ELF-1 (cell line): ENCODE measurements at places on chromosomes 1 and 21.

GRCh38 chr1:53561503-53562105, 102.4 kb downstream of the DMRTB1 start:
- DNase-seq = no peak

DNA sequence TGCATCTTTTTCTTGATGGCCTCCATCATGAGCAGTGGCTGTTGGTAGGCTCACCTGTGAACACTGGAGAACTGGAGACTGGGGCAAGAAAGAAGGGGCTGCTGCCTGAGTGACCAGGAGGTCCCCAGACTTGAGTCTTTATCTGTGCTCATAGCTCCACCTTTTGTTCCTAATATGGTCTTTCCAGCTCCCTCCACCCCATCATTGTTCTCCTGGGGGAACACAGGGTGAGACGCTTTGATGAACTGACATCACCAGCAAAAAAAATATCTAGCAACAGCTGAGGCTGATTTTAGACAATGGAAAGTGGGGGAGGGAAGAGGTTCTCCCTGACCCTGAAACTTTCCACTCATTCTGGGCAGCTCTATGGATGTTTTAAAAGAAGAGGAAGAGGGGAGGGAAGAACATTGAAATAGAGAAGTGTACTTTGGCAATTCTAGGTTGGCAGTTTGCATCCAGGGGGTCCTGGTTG, at the start of gene TPM3:
Gene TPM3, minus strand, starts transcription at position 111 of the 472 bp plus-strand sequence. Its CDS starts 82 bp downstream, at position 29.
- DNase-seq = no peak

GRCh38 chr1:111481387-111482221, 7.8 kb downstream of the C1orf162 start:
- peak; percentile 87 for DNase-seq

DNA sequence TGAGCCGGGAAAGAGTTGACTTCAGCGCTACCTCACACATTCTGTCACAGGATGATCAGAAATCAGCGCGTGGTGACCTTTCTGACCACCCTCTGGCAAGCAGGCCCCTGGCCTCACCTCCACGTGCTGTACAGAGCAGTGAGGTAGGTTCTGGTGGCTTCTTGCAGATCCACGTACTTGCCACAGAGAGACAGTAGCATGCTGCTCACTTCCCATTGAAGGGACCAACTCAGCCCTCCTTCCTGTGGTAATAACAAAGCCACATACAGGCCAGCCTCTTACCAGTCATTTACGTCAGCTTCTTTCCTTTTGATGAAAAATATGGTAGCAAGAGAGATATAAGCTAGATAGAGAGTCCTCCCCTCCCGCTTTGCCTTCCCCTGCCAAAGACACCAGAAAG, 200.7 kb downstream of the CHRM3 start:
- DNase-seq = peak; percentile 8

DNA sequence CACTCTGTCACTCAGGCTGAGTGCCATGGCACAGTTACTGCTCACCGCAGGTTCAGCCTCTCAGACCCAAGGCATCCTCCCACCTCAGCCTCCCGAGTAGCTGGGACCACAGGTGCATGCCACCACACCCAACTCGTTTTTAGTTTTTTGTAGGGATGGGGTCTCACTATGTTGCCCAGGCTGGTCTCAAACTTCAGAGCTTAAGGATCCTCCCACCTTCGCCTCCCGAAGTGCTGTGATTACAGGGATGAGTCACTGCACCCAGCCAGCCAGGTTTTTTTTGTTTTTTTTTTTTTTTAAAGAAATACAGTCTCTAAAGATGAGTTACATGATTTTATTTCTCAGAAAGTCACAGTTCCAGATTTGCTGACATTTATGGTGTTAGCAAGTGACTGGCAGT, 29.0 kb downstream of the BACE2 start:
- DNase-seq = no peak

DNA sequence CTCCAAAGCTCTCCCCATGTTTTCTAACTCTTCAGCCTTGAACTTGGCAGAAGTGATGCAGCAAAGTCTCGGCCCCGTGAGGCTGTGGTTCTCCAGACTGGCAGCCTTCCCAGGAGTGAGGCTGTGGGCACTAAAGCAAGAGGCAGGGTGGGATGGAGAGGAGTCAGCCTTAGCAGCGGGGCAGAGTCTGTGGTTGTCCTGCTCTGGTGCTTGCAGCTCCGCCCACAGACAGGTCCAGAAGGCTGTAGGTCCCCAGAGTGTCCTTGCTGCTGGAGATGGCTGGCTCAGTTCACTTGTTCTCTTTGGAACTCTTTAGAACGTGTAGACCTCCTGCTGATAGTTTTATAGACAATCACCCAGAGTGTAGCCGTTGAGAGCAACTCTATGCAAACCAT, 142.6 kb downstream of the AJAP1 start:
- DNase-seq = no peak

GRCh38 chr1:219741011-219741970, 128.4 kb upstream of the ZC3H11B start:
- no peak for DNase-seq

DNA sequence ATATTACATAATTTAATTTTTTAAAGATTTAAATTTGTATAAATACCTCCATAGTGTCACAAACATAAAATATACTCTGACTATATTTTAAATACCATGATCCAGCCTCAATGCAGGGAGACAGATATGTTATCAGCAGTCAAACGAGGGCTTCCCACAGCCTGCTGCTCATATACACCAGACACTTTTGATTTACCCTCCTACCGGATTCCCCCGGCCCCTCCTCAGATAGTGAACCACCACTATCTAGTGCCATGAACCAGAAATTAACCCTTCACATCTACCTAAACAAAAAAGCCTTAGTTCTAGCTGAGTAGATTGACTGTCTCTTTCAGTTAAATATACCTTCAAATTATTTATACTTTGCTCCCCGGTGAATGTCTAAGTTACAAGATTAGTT, 52.4 kb upstream of the C1orf53 start:
- no peak for DNase-seq

- no peak for DNase-seq
Measured at GRCh38 chr1:115976921-115977498, 697 bp downstream of the SLC22A15 start.

DNA sequence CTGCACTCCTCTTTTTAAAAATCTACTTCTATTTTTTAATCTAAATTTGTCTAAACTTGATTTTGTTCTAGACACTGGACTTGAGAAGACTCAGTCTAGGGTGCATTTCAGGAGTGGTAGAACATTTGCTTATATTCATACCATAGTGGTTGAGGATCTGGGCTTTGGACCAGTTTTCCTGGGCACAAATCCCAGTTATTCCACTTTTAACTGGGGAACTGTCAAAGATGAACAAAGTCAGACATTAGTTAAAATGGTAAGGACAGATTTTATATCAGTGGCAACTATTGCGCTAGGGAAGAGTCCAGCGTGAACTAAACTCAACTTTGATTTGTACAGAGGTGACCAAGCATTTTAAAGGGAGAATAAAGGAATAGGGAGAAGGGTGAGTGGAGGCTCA, 102.4 kb downstream of the FMN2 start:
- DNase-seq = no peak

- DNase-seq = no peak
Measured at GRCh38 chr1:40389871-40390560, 16.5 kb downstream of the SMAP2 start.

DNA sequence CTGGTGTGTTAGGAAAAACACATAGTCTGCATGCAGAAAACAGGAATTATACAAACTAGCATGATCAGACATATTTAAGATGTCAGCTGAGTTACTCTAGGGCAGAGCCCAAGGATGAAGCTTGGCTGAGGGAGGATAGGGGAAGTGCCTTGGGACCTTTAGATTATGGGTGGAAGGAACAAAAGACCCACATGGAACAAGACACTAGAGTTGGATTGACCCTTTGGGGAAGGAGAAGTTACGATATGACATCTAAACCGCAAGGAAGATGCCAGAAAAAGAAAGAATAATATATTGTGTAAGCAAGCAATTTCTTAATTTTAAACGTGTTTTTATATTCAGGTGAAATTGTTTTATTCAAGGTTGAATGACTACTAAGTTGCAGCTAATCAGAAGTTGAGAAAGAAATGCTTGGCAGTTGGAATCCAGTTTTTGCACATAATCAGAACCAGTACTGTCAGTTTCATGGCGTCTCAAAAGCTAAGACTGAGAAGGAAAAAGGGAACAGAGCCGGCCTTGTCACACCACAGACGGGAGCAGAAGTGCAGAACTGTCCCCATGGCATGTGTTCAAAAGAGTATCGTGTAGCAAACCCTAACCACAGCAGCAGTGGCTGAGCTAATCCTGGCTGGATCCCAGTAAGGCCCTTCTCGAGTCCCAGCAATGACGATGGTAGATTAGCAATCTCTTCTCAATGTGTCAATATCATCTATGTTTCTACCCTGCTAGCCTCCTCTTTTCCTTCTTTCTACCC, 31.2 kb upstream of the IFNAR2 start:
- DNase-seq = no peak

DNA sequence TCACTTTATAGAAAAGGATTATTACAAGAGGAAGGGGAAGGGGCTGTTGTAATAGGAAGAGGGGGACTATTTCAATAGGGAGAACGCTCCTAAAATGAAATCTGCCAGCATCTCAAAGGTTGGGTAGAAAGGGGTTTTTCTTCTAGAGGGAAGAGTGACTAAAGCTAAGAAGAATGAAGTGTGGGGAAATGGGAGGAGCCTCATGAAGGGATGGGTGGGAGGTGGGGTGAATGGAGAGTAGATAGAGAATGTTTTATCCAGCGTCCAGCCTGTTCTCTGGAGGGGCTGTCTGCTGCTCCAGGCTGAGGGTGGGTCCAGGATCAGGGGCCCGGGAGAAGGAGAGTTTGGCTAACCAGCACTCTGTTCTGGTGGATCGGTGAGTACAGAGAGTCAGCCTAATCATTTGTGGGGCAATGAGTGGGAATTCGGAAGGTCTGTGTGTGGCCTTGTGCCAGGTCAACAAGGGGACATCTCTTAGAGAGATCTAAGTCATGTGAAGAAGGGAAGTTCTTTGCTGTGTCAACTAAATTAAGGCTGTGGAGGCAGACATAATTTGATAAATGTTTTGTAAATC, 25.2 kb downstream of the VN1R5 start:
- DNase-seq = no peak

DNA sequence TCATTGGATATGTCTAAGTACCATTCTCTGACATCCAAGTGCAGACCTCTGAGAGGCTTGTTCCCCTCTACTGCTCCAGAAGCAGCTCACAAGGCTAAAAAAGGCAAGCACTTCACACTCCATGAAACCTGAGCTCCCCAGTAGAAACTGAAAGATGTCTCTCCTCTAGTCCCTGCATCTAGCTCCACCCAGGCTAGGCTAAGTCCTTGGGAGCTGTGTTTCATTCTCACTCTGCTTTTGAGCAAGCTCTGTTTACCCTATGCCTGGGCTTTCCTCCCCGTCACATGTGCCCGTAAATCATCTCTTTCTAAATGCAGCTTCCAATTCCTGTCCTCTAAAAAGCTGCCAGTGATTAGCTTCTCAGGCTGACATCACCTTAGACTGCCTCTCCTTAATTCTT, 39.0 kb downstream of the LRRC71 start:
- DNase-seq = no peak

DNA sequence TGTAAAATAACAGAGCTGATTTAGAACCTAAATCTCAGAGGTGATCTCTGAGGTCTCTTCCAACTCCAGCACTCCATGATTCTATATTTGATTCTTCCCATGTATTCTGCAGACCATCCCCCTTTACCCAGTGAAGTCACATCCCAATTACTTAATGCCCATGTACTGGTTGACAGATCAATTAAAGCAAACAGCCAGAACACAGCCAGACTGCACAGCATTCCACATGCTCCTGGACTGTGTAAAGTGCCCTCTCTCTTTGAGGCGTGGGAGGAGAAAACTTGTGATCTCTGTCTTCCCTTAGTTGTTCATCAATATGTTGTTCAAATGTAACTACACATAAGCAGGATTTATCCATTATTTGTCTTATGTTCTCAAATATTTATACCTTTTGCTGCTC, 18.1 kb downstream of the NOS1AP start:
- no peak for DNase-seq

DNA sequence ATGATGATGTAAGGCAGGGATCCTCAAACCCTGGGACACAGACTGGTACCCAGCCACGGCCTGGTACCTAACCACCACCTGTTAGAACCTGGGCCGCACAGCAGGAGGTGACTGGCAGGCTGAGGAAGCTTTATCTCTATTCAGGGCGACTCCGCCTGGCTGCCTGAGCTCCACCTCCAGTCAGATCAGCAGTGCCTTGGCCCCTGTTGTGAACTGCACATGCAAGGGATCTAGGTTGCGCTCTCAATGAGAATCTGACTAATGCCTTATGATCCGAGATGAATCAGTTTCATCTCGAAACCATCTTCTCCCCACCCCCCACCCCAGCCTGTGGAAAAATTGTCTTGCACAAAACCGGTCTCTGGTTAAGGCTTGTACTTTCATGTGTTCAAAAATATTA, 4.2 kb downstream of the RNPC3 start:
- DNase-seq = peak; percentile 9

GRCh38 chr1:21586846-21587601, 77.8 kb downstream of the ALPL start:
- DNase-seq = peak; percentile 69

DNA sequence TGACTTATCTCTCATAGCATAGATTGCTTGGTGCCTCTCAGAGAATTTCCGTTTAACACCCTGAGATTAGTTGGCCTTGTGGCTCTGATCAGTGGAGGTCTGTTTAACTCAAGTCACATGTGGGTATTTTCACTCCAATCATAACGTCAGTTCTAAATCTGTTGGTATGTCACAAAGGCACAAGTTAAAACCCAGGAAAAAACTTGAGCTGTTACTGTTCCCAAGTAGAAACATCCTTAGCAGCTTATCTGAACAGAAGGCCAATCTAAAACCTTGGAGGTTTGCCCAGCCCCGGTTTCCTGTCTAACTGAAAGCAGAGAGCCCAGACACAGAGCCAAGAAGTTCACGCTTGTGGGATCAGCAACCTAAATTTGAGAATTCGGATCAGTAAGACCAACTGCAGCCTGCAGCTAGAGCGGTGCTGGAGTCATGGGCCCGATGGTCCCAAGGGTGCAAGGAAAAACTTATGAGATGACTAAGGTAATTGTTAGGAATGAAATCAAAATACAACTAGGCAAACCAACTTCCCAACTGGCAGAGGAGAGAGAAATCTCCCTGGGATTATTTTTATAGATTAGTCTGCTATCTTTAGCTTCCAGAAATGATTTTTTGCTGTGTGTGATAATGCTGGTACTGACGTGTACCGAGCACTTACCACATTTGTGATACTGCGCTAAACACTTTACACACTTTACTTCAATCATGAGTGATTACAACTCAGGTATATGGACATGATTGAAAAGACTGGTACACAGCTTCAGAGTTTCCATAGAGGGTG, 90.2 kb upstream of the C1orf21 start:
- peak; percentile 64 for DNase-seq

GRCh38 chr1:115805597-115805996, 35.3 kb downstream of the NHLH2 start:
- DNase-seq = no peak

DNA sequence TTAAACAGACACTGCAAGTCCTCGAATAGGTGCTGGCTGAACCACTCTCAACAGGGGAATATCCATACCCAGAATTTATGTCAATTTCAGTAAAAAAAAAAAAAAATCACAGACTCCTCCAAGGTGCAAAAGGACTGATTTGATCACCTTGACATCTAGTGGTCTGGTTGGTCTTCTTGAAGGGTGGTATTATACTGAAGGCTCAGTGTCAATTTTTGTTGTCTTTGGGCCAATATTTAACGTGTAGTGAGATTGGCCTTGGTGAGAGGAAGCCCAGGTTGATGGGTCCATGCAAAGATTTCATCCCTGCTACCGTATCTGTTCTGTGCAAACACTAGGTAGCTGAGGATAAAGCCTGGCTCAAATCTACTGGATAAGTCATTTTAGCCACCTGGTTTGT, 4.0 kb upstream of the GBP5 start:
- no peak for DNase-seq
